Left kidney (tissue), 8 donors: ENCODE measurements at places on chromosomes 4 and X.

GRCh38 chrX:40062525-40063155 lies 35.1 kb downstream of the BCOR start:
- DNase-seq: no peak

GRCh38 chrX:154334496-154334895 lies 38.9 kb downstream of the TKTL1 start:
- no peak for DNase-seq

- no peak for DNase-seq
Observed at GRCh38 chr4:81136161-81136905, 78.7 kb downstream of the PRKG2 start.

DNA sequence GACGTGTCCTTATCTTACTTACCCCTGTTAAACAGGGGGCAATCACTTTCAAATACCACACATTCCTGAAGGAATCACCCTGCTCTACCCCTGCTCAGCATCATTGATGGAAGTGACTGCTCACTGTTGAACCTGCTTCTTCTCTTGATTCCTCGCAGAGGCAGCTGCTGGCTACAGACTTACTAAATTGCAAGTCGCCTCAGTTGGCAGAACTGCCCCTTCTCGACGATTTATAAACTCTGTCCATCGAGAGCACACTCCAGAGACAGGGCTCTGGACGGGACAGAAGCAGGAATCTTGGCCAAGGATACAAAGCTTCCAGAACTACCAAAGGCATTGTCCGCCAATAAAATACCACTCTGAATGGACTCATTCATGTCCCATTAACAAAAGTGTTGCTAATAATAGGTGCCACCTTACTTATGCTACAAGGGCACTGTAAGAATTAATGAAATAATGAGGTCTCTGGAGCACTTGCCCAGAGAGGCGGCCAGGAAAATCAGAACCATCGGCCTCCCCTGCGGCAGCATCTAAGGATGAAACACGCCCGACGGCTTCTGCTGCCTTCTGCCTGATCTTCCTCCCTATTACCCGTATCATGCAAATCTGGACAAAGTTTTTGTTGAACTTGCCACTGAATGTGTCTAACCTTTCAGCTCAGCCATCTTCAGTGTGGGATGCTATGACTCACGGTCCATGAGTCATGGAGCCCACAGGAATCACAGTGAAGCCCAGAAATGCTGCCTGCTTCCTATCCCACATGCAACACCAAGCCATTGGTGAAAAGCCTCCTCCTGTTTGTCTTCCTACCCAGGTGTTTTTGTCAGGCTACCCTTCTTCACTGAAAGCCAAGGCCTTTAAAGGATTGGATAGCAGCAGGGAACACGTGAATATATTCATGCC lies 164.9 kb downstream of the MAML3 start:
- DNase-seq: no peak

DNA sequence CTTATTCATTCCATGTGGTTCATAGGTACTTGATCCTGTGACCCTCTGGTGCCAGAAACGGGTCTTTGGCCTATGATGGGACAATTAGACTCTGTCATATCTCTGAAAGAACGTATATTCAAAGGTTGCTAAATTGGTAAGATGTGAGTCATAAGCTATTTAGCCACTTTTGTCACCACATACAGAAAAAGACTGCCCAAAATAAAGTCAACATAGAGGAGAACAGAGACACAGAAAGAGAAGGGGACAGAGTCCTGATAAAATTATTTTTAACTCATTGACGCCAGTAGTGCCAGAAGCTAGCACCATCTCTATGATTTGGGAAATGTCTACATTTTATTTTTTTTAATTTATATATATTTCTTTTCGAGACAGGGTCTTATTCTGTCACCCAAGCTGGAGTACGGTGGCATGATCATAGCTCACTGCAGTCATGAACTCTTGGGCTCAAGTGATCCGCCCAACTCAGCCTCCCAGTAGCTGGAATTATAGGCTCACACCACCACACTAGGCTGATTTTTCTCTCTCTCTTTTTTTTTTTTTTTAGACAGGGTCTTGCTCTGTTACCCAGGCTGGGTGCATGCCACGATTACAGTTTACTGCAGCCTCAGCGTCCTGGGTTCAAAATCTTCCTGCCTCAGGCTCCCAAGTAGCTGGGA lies 92.1 kb upstream of the COX18 start:
- DNase-seq: no peak

DNA sequence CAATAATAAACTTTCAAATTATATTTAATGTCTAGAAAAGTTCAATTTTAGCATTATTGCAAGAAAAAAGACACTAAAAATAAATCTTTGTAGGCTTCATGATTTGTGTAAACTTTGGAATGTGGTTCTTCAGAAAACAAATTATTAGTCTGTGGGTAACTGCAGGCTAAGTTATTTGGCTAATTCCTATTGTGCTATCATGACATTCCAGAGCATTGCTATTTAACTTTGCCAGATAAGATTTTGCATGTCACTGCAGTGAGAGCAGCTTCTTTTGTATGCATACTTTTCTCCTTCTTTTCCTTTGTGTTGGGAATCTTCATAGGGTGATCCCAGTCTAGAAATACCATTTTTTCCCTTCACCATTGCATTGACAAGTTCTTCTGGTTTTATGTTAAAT lies 130.0 kb downstream of the AWAT2 start:
- no peak for DNase-seq

DNA sequence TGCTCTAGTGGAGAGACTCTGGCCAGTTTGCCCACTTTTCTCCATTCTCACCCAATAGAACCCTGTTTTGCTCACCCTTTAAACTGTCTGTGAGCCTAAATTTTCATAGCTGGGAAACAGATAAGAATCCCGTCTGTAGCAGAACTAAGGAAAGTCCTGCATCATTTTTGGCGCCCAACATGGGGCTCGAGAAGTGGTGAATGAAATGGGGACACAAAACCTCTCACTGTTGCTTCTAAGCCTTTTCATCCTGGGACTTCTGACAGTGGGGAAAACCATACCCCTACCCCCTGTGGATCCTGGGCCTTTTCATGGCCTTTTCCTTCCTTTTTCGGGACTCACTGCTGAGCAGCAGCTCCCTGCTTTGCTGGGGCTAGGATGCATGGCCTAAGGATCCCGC lies 189.9 kb downstream of the INPP4B start:
- peak; percentile 4 for DNase-seq
